NCI-H2029 (cell line): ENCODE measurements at places on chromosomes 12 and 14.

- DNase-seq = peak; percentile 12
These were observed 139.3 kb downstream of the CALM1 start for GRCh38 chr14:90536092-90536491.

- no peak for DNase-seq
These were observed 110.0 kb downstream of the ESR2 start for GRCh38 chr14:64184103-64184729.

DNA sequence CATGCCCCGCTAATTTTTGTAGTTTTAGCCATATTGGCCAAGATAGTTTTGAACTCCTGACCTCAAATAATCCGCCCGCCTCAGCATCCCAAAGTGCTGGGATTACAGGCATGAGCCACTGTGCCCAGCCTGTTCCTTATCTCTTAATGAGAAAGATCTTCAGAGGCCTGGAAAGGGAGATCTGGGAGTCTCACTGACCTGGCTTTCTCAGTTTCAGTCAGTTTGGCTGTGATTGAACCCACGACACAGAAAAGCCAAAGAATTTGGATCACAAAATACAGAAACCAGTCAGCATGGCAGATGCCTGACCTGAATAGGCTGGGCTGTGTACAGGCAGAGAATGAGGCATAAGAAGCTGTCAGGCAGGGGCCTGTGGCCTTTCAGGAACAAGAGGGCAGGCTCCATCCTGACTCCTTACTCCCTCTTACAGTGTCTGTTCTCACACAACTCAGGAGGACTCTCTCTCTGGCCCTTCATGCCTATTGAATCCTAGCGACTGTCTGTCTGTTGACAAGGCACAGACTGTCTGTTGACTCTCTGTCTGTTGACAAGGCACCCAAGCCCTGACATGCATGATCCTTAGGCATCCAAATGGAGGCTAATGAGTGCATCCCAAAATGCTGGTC lies 366.5 kb upstream of the CCDC196 start:
- DNase-seq = no peak

DNA sequence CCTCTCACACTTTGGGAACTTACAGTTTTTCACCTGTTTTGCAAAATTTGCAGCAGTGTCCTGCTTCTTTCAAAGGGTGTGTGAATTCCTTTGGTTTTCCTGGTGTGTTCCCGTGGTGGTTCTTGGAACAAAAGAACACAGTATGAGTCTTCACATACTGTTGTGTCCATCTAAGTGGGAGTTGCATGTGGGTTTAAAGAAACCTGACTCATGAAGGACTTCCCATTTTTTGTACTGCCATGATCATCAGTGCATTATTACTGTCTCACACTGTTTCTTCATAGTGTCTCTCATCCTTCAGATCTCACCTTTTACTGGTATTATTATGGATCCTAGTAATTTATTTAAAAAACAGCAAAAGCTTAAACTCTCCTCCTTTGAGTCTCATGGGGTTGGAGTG lies 3.8 kb upstream of the GZMH start:
- DNase-seq = no peak

DNA sequence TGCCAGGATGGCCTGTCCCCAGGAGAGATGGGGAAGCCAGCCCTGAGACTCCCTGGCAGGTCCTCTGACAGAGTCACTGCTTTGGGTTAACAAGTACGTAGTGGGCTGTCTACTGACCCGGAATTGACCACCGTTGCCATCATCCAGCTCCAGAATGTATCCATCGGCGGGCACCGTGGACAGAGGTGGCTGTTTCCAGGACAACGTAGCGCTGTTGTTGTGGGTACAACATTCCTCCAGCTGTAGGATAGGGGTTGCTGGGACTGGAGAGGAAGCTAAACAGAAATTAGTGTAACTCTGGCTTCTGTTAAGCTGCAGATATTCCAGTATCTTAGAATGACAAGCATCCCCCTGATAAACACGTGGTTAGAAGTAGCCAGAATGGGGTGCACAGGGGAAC lies 56.3 kb upstream of the PYGL start:
- DNase-seq = no peak

GRCh38 chr12:24015833-24016160 lies 66.3 kb upstream of the SOX5 start:
- DNase-seq = no peak

DNA sequence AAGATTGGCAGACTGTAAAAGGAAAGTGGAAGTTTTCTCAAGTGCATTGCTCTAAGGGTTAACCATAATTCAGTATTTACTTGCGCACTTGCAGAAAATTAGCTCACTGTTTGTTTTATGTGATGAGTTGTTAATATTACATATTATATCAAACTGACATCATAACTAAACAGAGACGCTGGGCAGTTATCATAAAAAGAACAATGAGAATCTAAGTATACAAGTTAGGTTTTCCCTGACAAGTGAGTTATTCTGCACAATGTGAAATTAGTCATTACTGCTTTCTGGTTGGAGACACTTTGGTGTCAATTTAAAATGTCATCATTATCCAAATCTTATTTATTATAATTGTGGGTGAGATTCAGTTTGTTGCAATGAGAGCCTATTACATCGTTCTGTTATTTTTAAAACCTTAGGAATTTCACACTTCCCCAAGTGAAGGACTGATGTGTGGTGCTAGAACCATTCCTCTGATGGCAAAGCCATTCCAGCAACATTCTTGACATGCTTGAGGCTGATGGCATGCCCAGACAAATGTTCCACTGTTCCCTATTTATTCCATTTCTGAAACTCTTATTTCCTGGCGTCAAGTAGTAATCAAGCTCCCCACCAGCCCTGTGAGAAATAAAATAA lies 90.1 kb upstream of the FLRT2 start:
- DNase-seq = no peak

GRCh38 chr12:71160585-71160984 lies 2.8 kb upstream of the TSPAN8 start:
- no peak for DNase-seq

DNA sequence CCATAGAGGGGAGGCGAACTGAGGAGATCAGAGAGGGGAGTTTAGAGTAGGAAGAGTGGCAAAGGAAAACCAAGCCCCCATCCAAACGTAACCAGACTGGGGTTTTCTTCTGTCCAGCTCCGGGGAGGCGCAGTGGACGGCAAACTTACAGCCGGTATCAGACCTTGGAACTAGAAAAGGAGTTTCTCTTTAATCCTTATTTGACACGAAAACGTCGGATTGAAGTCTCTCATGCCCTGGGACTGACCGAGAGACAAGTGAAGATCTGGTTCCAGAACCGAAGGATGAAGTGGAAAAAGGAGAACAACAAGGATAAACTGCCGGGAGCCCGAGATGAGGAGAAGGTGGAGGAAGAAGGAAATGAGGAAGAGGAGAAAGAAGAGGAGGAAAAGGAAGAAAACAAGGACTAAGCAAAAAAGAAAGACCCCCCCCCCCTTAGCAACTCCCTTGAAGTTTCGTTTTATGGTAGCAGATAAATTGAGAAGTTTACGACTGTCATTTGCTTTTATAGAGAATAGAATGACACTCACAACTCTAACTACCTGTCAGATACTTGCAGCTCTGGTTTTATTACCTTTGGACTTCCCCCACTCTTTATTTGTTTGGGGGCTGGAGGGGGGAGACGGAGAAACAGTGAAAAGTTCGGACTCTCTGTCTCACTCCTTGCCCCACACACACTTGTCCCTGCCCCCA lies 2.3 kb downstream of the HOXC8 start:
- no peak for DNase-seq

DNA sequence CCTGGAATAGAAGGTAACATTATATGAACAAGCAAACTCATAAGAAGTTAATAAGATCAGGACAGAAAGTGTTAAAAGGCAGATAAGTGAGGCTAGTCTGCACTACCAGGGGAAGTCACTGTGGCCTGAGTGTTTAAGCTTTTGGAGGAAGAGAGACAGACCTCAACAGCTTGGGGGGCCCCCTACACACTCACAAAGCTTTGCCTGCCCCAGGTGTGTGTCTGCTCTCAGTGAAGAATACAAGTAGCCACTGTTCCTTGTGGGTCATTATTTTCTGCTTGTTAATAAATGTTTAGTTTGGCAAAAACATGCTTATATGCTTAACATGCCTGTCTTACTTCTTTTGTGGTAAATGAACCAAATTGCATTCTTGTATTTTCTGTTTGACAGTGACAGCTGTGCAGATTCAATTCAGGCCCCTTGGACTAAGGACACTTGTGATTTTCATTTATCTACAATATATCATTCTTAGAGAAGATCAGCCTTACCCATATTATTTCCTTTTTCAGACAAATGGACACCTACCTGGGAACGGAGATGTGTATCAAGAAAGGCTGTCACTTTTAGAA lies 50.7 kb upstream of the C12orf71 start:
- no peak for DNase-seq

DNA sequence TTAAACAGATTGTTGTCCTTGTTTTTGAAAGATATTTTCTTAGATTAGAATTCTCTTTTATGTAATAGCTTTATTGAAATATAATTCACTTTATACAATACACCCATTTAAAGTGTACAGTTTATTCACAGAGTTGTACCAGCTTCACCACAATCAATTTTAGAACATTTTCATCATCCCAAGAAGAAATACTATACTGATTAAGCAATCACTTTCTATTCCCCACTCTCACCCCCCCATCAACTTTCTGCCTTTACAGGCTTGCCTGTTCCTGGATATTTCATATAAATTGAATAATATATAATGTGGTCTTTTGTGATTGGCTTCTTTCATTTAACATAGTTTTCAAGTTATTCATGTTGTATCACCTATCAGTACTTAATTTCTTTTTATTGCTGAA lies 44.4 kb downstream of the ARHGAP5 start:
- DNase-seq = no peak

DNA sequence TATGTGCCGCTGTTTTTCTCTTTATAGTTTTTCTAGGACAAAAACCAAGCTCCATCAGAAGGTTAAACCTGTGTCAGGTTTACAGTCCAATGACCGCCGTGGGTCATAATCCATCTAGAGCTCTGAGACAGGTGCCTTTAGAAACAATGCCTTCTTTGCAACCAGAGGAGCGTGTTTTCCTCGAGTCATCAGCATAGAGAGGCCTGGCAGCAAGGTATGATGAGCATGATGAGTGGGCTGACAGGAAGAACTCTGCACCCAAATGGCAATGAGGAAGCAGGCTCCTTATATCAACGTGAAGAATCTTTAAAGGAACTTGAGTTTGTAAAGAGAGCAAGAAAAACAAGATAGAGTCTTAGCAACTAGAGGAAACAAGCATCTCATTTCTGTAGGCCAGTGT lies 60.5 kb upstream of the NUDT4 start:
- DNase-seq = peak; percentile 8

- no peak for DNase-seq
These were observed 194.6 kb downstream of the ERC1 start for GRCh38 chr12:1185460-1186182.

- DNase-seq = no peak
These were observed 21.0 kb upstream of the MAGOHB start for GRCh38 chr12:10634427-10634826.

GRCh38 chr14:69685218-69685616 lies 73.8 kb downstream of the SUSD6 start:
- DNase-seq = no peak

- DNase-seq = no peak
These were observed 23.4 kb upstream of the IPO8 start for GRCh38 chr12:30719060-30719459.

- DNase-seq = no peak
These were observed 90.4 kb upstream of the OTX2 start for GRCh38 chr14:56900726-56901125.

DNA sequence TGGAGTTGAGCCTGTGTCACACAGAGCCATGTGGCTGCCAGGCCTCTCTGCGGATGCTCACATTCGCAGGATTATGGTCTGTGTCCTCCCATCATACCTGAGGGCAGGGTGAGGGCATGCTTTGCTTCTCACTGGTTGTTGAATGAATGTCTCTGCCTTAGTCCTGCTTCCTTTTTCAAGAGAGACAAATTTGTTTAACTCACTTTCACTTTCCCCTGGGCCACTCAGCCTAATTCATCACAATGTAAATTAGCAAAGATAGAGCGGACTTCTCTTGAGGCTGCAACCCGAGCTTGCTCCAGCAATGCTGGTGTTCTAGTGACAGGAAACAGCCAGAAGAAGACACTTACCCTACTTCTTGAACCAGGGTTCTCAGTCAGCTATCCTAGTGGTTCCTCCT lies 35.5 kb upstream of the PAX9 start:
- no peak for DNase-seq

DNA sequence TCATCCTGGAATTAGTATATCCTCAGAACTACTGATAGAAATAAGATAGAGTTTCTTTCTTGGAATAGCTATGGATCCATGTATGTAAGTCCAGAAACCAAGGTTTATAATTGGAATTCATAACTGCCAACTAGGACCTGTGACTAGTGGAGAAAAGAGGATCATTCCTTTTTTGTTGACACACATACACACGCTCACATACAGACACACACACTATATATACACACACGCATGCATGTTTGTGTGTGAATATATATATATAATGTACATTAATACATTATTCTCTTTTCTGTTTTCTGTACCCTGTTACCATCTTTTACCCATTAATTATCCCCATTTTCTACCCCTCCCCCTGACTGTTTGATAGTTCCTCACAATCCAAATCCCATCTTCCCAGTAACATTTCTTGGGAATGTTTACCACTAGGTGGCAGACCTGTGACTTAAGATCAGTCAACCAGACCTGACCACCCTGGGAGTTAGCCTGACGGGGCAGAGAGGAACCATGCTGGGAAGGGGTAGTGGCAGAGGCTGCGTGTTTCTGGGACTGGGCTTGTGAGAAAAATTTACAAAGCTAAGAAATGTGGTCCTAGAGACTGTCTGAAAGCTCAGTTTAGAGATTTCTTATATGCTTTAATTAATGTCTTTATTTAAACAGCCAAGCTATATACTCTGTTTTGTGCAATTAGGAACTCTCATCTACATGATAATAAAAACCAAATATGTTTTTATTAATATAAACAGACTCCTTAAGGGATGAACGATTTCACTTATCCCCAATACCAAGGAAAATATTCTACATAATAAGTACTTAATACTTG lies 308.0 kb downstream of the PPFIA2 start:
- peak; percentile 61 for DNase-seq

- no peak for DNase-seq
These were observed 30.9 kb upstream of the IRF2BPL start for GRCh38 chr14:77059276-77059915.

DNA sequence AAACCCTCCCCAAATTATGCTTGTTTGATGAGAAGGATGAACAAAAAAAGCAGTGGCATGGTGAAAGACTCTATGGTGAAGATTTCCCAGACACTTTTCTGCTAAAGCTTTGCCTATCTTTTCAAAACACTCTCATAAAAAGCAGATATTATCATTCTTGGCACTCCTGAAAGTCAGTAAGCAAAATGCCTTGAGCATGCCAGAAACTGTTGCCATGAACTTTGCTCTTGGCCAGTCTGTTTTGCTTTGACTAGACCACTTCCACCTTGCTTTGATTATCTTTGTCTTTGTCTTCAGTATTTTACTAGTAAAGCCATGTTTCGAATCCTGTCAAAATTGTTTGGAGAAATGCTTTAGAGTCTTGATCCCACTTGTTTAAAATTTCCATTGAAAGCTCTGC lies 110.4 kb downstream of the CNTN1 start:
- no peak for DNase-seq

DNA sequence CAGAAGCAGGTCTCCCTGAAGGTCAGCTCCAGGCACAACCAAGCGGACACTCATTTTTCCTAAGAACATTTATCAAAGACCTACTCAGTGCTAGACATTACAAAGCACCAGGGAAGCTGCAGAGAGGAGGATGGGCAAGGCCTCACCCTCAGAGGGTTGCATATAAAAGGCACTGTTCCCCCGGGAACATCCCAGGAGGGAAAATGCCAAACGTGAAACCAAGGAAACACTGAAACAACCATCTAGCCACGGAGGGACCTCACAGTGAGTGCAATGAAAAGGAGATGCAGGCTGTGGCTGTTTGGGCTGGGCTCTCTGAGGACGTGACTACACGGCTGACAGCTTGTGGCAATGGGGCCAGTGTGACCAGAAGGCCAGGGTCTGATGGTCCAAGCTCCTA lies 117.4 kb upstream of the VASH1 start:
- no peak for DNase-seq
